ENCODE measurements at places on chromosomes 4 and X.

DNA sequence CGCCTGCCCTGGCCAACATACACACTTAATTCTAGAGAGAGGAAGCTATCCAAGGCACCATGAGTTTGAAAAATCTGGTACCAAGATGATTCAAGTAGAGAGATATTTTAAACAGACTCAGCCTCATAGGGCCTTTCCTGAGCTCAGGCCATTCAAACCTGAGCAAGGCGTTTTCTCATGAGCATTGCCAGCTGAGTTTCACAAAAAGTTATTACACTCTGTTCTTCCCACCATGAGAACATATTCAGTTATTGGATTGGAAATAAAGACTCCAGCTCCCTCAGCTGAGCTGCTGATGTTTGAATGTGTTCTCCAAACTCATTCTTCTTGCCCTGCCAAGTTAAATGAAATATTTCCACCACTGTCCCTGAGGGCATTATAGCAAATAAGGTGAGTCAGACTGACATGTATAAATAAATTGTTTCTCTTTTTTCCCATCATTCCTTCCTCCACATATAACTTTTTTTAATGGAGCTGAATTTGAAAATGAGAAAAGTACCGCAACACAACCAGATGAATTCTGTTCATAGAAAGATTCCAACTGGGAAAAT, 429.6 kb downstream of the RAB28 start:
- DNase-seq, result no peak

DNA sequence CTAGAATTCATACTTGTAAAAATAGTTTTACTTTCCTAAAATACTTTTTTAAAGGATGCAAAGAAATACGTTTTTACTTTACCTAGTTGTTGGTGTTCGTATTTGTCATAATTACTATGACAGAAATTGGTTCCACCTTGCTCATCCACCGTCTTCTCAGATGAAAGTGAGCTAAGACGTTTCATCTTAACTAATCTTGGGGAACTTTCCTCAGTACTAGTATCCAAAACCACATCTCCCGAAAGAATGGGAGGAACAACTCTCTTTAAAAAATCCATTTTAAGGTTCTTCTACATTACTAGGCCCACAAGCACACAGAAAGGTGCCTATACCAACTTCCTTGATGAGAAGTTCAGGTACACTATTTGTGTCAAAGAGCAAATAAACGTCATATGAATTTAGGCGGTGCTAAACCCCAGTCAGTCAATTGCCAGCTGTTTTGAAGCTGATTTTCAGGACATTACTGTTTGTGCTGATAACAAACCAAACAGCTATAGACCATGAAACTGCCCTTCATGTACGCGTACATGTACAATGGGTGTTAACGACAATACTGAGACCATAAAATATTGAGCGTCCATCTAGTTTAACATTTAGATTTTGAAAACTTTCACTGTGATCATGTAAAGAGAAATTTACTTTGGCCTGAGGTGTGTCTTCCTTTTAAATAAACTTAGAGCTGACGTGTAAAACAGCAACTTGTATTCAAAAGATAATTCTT, 99.1 kb downstream of the FRYL start:
- no peak for DNase-seq

GRCh38 chr4:173211222-173211621, 42.6 kb downstream of the GALNT7 start:
- DNase-seq, result no peak

- no peak for DNase-seq
These were observed 1112.4 kb downstream of the STIM2 start for GRCh38 chr4:27973056-27973455.

DNA sequence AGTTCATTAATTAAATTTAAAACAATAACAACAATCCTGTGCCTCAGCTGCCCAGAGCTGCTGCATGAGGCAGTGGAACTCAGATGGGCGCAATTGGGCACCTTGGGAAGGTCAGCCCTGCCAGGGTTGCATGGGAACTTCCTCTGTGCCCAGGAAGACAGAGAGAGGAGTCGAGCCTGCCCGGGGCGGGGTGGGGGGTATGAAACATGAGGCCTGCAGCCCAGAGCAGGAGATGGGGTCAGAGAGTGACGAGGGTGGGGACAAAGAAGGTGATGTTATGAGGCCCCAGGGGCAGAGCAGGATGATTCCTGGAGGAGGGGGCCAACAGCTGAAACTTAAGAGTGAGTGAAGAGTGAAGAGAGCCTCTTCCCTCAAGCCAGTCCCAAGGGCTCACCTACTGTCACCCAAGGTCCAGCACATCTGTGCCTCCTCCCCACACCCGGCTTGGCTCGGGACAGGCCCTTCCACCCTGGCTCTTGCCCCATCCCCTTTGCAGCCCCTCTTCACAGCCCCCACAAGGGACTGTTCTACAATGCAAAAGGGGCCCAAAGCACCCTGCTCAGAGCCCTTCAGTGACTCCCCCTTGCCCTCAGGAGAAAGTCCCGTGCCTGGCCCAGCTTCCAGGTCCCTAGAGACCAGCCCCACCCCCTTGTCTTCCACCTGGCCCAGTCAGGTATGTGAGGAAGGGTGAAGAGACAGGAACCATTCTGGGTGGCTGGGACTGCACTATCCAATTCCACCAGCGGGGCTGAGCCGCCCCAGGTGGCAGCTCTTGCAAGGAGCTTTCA, 31.4 kb downstream of the HMX1 start:
- peak; percentile 47 for DNase-seq

DNA sequence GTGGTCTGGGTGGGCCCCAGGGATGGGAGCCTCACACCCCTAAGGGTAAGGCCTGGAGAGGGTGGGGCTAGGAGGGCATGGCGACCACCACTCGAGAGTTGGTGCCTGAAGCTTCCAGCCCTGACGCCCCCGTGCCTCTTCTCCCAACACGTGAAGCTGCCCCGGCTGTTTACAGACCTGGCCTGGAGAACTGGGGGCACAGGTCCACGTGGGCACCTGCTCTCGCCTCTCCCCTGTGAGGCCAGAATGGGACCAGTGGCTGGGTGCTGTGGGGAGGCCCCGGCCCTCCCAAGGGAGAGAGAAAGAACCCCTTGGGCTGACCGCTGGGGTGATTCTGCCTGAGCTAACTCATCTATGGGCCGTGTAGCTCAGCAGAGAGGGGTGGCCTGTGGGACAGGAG, 15.5 kb downstream of the NAT8L start:
- peak; percentile 14 for DNase-seq

DNA sequence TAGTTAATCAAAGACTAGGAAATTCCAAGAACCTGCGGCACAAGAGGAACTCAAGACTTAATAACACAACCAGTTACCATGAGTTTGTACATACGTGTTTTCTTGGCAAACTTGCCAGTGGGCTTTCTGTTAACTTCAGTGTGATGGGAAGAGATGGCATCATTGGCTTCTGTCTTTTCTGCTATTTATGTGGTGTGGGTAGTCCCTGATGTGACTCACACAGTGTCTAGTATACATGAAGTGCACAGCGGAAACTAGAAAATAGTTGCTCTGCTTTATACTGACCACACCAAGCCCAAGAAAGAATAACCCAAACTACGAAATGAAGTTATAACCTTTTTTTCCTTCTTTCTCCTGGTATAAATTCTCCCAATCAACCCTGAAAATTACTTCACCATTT, 24.5 kb downstream of the DAPP1 start:
- DNase-seq, result no peak

GRCh38 chr4:3820806-3821579, 54.8 kb downstream of the ADRA2C start:
- no peak for DNase-seq

- no peak for DNase-seq
These were observed 84.0 kb upstream of the TRIM2 start for GRCh38 chr4:153120235-153120634.

DNA sequence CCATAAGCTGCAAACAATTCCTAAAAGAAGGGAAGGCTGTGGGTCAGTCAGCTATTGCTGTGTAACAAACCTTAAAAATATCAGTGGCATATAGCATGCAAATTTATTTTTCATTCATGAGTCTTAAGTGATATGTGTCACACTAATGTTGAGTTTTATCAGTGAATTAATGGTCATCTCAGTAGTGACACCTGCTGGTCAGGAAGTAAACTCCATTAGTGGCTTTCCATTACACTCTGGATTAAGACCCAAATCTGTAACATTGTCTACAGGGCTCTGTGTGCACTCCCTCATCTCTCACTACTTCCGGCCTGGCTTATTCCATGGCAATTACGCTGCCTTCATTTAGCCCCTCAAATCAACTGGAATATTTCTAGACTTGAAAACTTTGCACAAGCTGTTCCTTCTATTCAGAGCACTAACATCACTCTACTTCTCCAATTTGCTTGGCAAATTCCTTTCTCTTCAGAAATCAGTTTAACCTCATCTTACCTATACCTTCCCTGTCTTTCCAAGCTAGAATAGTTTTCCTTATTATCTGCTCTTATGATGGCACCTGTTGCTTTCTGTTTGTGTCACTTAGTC, 217.3 kb upstream of the TAPT1 start:
- DNase-seq, result no peak

- no peak for DNase-seq
These were observed 229.6 kb downstream of the UNC5C start for GRCh38 chr4:95319169-95319568.

DNA sequence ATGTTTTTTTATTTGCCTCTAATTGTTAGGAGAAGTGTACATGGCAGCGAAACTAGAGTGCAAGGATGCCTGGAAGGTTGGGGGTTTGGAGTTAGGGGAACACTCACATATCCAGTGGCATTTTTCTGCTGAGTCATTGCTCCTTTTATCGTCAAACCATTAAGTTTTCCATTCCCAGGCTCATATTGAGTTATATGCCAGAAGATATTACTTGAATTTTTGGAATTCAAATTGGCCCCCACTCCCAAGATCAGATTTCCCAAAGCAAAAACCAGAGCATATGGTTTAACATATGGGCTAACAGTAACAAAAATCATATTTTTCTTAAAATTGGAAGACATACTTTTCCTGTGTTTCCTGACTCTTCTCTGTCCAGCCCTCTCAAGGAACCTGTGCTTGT, 152.7 kb downstream of the FSTL5 start:
- DNase-seq, result no peak

DNA sequence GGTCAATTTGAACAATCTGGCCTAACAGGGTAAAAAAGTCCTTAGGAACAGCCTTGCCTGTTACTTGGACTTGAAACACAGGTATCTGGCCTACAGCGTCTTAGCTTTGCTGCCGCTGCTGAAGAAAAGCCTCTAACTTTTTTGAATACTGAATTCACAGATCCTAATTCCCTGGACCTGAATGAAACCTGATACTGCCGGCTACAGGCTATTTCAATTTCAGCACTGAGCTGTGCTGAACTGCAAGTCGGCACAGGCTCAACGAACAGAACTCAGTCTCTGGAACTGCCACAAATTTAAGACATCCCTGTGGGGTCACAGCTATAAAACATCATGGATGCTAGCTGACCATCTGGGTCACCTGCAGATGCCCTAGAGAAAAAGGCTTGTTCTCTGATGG, 7.2 kb downstream of the NR0B1 start:
- no peak for DNase-seq

- no peak for DNase-seq
These were observed 47.8 kb downstream of the NIPAL1 start for GRCh38 chr4:48064349-48064748.

- no peak for DNase-seq
These were observed 319.0 kb downstream of the DKK2 start for GRCh38 chr4:106717091-106717490.

DNA sequence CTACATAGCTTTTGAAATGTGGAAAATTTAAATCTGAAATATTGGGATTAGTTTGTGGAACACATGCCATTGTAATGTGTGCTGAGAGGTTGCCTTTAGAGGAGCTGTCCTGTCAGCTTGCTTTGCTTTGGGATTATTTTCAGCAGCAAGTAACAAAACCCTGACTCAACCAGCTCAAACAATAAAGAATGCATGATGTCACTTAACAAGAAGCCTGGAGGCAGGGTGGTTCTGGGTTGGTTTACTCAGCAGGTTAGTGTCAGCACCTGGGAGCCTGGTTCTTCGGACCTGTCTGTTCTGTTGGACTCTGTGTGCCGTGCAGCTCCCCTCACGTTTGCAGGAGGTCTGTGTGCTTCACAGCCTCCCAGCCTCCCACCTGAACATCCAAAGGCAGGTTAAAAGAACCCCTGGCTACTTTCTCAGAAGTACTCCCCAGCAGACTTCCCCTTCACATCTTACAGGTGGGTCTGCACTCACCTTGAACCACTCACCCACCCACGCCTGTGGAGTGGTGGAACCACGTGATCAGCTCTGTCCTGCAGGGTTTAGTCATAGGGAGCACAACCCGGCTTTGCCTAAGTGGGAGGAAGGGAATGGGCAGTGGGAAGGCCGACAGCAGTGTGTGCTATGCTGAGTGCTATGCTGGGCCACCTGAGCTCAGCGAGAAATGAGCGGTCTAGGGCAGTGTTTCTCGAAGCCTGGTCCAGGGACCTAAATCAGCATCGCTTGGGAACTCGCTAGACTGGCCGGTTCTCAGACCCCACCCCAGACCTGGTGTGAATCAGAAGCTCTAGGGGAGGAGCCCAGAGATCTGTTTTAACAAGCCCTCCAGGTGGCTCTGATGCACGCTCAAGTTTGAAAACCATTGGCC, 20.4 kb downstream of the TMEM131L start:
- DNase-seq, result peak; percentile 58

GRCh38 chr4:33134366-33134765, 2414.2 kb downstream of the PCDH7 start:
- DNase-seq, result no peak

GRCh38 chr4:174989791-174990190, 71.6 kb downstream of the ADAM29 start:
- no peak for DNase-seq

- no peak for DNase-seq
These were observed 144.1 kb downstream of the PACRGL start for GRCh38 chr4:20844311-20844710.

GRCh38 chr4:152480901-152481300, 55.0 kb downstream of the FBXW7 start:
- DNase-seq, result no peak

- peak; percentile 52 for DNase-seq
These were observed 21.3 kb upstream of the SOX3 start for GRCh38 chrX:140526171-140526570.

GRCh38 chr4:77349796-77350195, 192.8 kb downstream of the CCNG2 start:
- no peak for DNase-seq

GRCh38 chr4:120750152-120750525, 172.4 kb downstream of the PRDM5 start:
- DNase-seq, result no peak

- no peak for DNase-seq
These were observed 24.2 kb upstream of the CAMK2D start for GRCh38 chr4:113785781-113786180.

Data from H9 (cell line).